ENCODE measurements at places on chromosomes 4 and X. TPM values are rescaled to one million over a fixed set of nuclear protein-coding genes. Genes with fewer than 3 reads are reported as not detected.

- no peak for DNase-seq
Observed at GRCh38 chrX:35444671-35445355, 353.3 kb upstream of the MAGEB16 start.

DNA sequence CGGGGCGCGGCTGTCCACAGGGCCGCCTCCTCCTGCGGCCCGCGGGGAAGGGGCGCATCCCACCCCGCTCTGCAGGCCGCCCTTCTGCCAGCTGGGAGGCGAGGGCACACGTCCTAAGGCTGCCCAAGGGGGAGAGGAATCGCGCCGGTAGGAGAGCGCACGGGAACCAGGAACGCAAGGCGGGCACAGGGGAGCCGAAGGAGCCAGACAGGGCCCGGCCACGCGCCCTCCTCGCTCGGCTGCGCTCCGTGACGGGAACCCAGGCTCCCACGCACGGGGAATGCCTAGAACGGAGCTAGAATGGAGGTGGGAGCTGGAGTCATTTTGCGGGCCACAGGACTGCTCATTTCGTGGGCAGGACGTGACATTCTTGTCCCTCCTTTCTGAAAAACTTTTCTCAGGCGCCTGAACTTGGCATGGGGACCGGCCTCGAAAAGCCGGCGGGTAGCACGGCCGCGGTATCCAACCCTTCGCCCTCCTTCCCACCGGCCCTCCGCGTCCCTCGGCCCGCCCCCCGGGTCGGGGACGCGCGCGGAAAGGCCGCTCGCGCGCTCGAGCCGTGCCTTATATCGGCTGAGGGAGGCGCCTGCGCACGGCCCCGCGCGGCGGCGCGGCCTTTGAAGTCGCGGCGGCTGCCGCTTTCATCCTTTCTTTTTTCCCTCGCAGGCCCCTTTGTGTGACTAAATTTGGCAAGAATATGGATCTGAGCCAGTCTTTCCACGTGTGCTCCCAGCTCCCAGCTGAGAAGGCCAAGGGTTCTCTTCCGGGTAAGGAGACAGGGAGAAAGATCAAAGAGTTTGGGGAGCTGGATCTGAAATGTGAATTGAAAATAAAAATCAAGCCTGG lies 4.2 kb upstream of the LEF1 start:
- peak; percentile 83 for DNase-seq

DNA sequence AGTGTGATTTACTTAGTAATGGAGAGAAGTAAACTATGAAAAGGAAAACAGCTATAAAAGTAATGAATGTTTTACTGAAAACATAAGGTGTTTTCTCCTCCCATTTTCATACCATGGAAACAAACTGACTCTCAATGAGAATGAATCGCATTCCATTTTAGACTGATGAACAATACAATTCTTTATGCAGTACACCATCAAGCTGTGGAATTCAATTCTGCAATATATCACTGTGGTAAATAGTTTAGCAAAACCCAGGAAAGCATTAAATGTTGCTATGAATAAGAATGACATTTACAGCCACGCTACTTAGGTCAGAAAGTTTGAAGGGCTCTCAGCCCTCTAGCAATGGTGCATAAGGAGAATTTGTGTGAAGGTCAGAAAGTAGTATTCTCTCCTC lies 7.4 kb downstream of the DCAF8L2 start:
- no peak for DNase-seq

DNA sequence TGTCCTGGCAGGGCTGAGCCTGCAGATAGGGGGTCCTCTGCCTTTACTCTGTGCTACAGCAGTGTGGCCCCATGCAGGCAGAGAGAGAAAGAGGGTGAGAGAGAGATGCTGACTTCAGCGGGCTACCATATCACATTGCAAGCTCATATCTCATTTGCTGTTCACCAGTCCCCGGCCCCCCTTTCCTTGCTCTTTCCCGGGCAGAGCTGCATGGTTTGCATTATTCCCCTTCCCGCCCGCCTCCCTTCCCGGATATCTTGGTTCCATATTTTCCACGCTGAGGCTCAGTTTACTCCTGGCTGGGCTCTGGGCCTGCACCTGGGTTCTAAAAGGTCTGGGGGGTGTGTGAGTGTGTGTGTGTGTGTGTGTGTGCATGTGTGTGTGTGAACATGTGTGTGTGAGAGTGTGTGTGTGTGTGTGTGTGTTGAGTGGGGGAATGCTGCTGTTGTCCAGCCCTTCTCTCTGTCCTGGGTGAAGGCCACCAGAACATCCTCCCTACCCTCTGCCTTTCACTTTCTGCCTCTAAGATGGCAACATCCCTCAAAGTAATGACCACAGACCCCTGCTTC lies 63.5 kb downstream of the PJA1 start:
- peak; percentile 59 for DNase-seq

DNA sequence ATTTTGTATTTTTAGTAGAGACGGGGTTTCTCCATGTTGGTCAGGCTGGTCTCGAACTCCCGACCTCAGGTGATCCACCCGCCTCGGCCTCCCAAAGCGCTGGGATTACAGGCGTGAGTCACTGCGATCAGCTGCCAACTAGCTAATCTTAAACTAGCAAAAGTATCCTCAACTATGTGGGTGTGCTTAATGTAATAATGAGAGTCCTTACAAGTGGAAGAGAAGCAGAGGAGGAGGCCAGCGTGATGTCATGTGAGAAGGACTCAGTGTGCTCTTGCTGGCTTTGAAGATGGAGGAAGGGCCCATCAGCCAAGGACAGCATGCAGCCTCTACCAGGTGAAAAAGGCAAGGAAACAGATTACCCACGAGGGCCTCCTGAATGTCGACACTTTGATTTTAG lies 19.6 kb downstream of the SCD5 start:
- DNase-seq = no peak

GRCh38 chr4:68324519-68325262 lies 25.2 kb downstream of the YTHDC1 start:
- no peak for DNase-seq

DNA sequence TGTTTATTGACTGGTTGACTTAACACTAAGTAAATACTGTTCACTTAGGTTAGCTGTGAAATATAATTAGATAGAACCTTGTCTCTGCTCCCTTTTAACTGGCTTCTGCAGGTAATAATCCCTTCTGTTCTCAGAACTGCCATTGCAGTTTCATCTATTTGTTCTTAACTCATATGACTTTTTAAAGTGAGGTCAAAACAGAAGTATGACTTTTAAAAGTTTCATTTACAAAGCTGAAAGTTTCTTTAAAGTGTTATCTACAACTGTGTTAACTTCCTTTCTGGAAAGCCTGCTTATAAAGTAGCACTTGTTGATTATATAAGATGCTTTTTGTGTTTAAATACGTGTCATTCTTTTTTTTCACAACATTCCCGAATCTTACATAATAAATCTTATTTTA lies 127.4 kb downstream of the TET2 start:
- no peak for DNase-seq

DNA sequence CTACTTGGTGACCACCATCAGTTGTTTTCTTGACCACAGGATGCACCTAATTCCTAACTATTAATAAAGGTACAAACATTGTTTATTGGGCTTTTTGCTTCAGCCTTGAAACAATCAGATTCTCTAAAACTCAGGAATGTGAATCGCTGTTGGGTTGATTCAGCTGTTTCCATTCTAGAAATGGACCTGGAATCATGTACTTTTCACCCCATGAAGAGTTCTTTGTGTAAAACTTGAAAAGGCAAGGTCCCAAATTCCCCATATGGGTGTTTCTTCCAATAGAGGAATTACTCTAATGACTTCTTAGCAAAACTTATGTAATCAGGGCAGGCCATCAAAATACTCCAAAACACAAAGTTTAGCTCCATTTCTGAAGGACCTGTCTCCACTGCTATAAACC lies 7.4 kb downstream of the AFAP1 start:
- DNase-seq = no peak

DNA sequence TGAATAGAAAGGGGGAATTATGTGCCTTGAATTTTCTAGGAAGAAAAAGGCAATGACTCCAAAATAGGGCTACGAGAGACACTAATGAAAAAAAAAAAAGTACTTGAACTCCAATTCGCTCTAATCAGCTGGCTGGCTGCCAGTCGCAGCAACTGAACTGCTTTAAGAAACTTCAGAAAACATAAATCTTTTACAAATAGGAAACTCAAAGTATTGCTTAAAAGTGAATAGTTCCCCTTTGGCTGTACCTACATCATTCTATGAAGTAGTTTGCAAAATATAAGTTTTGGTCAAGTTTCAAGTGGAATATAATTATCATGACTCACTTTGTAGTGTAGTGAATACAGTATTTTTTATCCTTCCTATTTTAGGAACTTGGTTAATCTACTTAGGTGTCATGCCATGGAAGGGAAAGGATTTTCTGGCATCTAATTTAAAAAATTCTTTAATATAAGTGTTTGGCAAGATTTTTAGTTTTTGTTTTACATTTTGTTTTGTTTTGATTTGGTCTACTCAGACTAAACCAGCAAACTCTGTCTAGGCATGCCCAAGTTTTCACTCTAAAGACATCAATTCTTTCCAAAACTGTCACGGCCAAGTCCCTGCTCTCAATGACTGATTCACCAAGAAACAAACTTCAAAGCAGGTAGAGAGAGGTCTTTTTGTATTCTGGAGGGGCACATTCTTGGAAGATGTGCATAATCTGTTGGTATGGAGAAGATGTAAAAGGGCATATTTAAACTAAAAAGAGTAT lies 382.4 kb upstream of the GALNT7 start:
- no peak for DNase-seq

DNA sequence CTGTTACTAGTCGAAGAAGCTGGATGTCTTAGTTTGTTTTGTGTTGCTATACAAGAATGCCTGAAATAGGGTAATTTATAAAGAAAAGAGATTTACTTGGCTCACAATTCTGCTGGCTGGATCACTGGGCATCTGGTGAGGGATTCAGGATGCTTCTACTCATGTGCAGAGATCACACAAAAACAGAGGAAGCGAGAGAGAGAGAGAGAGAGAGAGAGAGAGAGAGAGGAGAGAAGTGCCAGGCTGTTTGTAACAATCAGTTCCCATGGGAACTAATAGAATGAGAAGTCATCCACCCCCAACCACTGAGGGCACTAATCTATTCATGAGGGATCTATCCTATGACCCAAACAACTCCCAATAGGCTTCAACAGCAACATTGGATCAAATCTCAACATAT lies 66.2 kb upstream of the FAM9A start:
- DNase-seq = no peak

DNA sequence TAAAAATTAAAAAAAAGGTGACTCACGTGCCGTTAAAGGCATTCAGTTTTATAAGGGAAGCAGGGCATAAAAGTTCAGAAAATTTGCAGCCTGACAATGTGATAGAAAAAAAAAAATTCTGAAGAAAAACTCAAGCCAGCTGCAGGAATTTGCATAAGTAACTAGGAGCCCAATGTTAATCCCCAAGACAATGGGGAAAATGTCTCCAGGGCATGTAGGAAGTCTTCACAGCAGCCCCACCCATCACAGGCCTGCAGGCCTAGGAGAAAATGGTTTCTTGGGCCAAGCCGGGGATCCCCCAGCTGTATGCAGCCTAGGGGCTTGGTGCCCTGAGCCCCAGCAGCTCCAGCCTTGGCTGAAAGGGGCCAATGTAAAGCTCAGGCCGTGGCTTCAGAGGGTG lies 31.2 kb downstream of the CHM start:
- DNase-seq = no peak

GRCh38 chrX:80550722-80551121 lies 130.5 kb downstream of the TENT5D start:
- no peak for DNase-seq

DNA sequence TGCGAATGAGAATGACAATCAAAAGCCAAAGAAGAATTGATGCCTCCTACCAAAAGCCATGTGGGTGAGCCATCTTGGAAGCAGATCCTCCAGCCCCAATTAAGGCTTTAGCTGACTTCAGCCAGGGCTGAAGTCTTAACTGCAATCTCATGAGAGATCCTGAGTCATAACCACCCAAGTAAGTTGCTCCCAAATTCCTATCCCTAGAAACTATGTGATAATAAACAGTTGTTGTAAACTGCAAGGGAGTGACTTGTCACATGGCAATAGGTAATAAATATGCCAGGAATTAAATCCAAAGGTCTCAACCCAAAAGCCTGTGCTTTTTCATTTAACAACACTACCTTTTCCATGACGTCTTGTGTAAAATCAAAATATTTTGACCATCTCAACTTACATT lies 154.2 kb upstream of the TBL1X start:
- DNase-seq = no peak

DNA sequence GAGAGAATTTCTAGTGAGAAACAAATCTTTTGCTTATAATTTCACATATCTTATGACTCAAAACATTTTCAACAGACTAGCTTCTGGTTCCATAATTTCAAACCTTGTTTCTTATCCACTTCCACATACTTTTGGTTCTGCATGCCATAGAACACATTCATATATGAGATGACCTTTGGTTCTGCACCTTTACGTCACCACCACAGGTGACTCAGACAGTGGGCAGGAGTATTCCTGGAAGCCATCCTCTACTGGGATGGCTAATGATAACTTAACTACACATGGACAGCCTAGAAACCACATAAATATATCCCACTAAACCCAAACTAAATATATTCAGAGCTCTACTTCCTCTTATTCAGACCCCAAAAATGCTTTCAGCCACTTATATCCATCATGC lies 133.3 kb downstream of the DCK start:
- DNase-seq = no peak

Gene WAS
- 0.30 TPM for polyA plus RNA-seq

Gene ZNF630
- 1.2 TPM for polyA plus RNA-seq

Gene MTMR8
- polyA plus RNA-seq = 0.21 TPM
